ENCODE measurements at places on chromosomes 3 and 15. TPM values are rescaled to one million over a fixed set of nuclear protein-coding genes. Genes with fewer than 3 reads are reported as not detected.
A peak's percentile ranks its signal among the peaks of the same experiment; 100 is the strongest.

GRCh38 chr15:85284497-85284896 is 95.9 kb upstream of the AKAP13 start:
- H3K4me1 ChIP-seq = no peaks in the 10 kb centered on the region
- H3K27me3 ChIP-seq = peaks cover 3% of the 10 kb centered on the region
- DNase-seq = no peak
- H3K27ac ChIP-seq = no peak overlapping the region

GRCh38 chr15:80478075-80478474 is 73.9 kb downstream of the ARNT2 start:
- no peaks in the 10 kb centered on the region for H3K36me3 ChIP-seq
- DNase-seq = peak; percentile 91

- no peak overlapping the region for H3K27ac ChIP-seq
- DNase-seq = peak; percentile 28
- H3K4me3 ChIP-seq = no peak overlapping the region
- no peaks in the 10 kb centered on the region for H3K4me1 ChIP-seq
Observed at GRCh38 chr3:90069748-90070147, 962.3 kb downstream of the EPHA3 start.

- no peaks in the 10 kb centered on the region for H3K4me1 ChIP-seq
- H3K4me3 ChIP-seq = no peak overlapping the region
- DNase-seq = no peak
- no peaks in the 10 kb centered on the region for H3K27me3 ChIP-seq
- H3K27ac ChIP-seq = no peak overlapping the region
- no peaks in the 10 kb centered on the region for H3K36me3 ChIP-seq
Observed at GRCh38 chr15:94099574-94099960, 131.8 kb upstream of the MCTP2 start.

- H3K27me3 ChIP-seq = no peaks in the 10 kb centered on the region
- no peak overlapping the region for H3K27ac ChIP-seq
- no peak for DNase-seq
- no peaks in the 10 kb centered on the region for H3K36me3 ChIP-seq
- H3K4me3 ChIP-seq = no peak overlapping the region
- H3K4me1 ChIP-seq = peaks cover 10% of the 10 kb centered on the region
Observed at GRCh38 chr3:30271781-30272180, 334.6 kb upstream of the TGFBR2 start.

Gene BOC
- total RNA-seq = 20.2 TPM

All from astrocyte (in vitro differentiated cells and primary cell).